ENCODE measurements at places on chromosomes 12 and 14.

DNA sequence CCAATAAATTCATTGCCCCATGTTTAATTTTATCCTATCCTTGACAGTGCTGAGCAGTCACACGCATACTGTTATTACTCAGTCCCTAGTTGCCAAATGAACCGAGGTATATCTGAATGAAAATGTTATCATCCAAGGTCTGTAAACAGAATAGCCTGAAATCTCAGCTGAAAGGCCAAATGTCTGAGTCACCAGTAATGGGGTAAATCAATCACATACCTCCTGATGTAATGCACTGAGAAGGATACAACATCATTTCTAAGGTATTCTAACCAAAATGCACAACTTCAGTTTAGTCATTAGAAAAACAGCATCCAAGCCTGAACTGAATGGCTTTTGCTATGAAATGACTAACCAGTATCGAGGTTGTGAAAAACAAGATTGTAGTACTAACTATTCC, 228.6 kb downstream of the DPF3 start:
- no peak for DNase-seq

DNA sequence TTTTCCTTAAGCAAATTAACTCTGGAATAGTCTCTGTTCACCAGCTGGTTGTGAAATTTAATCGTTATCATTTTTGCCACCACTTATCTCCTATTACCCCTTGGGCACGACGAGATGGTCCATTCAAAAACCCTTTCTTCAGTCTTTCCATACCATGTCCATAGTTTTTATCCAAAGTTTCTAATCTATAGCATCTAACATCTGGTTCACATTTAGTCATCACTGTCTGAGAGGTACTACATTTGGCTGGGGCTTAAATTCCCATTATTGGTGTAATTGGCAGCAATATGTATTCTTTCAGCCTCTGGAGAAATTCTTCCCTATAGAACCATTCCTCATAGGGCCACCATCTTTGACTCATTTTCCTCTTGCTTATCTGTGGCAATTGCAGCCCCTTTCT, 163.5 kb downstream of the CCER1 start:
- no peak for DNase-seq

DNA sequence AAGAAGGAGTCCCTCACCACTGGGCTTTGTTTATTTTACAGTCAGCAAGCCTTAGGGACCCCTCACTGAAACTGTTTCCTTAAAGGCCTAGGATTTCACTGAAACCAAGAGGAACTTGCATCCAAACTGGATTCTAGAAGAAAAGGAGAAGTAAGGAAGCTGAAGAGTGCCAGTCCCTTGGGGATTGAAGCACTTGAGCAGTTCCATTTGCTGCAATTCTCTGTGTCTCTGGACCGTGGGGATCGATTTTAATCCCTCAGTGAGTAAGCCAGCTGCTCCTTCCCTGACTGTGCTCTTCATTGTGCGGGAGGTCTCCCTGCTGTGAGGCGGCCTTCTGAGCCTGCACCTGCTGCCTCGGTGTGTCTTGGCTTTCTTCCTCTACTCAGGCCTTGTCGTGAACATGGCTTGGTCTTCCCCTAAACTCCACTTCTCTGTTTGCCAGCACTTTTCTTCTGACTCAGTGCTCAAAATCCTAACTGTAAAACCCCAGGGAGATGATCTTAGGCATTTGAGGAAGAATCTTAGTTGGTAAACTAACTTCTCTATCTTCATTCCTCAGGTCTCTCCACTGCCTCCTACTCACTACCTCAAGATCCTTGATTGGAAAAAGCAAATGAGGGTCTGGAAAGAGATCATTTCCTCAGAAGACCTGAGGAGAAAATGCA, 132.6 kb downstream of the SLC38A6 start:
- DNase-seq = no peak

GRCh38 chr12:124539084-124540041, 28.0 kb downstream of the NCOR2 start:
- DNase-seq = no peak

DNA sequence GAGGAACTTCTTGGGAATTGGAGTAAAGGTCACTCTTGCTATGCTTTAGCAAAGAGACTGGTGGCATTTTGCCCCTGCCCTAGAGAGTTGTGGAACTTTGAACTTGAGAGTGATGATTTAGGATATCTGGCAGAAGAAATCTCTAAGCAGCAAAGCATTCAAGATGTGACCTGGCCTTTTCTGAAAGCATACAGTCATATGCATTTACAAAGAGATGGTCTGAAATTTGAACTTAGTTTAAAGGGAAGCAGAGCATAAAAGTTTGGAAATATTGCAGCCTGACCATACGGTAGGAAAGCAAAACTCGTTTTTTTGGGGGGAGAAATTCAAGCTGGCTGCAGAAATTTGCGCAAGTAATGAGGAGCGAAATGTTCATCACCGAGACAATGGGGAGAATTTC, 60.9 kb downstream of the NUBPL start:
- no peak for DNase-seq

GRCh38 chr12:48758186-48758585, 30.7 kb downstream of the ADCY6 start:
- no peak for DNase-seq

- no peak for DNase-seq
Measured at GRCh38 chr14:29126865-29127264, 360.3 kb downstream of the FOXG1 start.

DNA sequence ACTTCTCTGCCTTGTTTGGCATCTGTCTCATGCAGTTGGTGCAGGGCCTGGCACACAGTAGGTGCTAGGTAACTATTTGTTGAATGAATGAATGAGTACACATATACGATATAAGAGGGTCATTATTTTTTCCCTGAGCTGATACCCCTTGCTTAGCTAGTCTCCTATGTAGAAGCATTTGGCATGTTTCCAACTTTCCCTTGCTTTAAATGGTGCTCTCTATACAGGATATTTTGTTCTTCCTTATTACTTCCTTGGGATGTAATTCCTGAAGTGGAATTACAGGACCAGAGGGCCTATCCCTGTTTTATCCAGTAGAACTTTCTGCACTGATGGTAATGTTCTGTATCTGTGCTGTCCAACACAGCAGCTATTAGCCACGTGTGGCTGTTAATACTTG, 250.1 kb upstream of the PWP1 start:
- no peak for DNase-seq
